ENCODE measurements at places on chromosomes 11 and 22.

DNA sequence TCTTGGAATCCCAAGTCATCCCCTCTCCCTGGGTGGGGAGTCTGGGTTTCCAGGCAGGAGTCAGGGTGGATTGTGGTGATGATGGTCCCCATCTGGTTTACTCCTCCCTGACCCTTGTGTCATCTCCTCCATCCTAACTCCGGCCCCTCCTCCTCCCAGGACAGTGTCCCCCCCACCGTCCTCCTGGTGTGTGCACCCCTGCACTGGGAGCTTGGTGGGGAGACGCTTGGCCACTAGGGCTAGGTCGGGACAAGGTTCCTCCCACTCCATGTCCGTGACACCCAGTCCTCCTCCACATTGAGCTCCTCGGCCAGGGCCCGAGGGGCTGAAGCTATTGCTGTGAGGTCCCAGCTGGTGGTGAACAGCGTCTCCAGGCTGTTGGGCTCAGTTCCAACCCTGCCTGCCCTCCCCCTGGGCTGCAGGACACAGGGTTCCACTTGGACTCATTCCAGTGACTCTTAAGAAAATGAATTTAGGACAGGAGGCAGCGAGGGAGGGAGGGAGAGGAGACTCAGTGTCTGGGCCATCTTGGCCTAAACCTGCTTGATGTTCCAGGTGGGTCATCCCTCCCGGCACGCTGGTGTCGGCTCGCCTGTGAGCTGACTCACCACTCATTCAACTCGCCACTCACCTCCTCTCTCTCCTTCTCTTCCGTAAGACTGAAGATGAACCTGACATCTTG lies 433.2 kb downstream of the TBC1D22A start:
- DNase-seq, result no peak

DNA sequence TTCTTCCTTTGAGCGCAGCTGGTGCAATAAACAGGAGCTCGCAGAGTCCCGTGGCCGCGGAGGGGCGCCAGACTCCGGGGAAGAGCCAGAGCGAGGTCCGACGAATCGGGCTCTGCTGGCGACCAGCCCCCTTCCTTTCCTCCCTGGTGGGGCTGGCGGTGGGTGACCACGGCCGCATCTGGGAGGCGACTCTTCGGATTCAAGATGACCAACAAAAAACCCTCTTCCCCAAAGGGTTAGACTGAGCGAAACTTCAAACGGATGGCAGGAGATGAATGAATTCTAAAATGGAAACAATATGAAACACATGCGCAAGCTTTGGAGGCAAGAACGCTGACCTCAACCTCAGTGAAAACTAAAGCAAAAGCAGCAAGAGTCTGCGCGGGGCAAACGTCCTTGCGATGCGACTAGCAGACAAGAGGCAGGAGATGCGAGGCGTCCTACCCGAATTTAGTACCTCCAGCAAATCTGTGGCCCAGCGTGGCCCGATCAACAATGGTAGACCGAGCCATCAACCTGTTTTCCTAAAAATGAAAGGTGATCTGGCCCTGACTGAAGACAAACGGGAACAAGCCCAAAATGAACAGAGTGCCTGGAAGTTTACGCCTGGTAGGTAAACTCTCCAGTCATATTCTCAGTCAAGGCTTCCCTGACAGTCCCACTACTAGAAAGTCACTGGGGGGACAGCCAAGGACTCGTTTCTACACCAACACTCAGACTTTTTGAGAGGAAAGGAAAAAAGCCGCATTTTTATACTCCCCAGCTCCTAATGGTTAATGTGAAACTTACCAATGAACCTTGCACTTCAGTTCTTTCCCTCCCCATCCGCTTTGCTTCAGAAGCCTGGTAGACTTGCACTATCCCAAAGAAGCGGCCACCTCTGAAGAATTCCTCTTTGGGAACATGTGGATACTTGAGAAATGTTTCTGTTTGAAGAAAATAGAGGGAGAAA lies 11.6 kb downstream of the MMP3 start:
- DNase-seq, result no peak

DNA sequence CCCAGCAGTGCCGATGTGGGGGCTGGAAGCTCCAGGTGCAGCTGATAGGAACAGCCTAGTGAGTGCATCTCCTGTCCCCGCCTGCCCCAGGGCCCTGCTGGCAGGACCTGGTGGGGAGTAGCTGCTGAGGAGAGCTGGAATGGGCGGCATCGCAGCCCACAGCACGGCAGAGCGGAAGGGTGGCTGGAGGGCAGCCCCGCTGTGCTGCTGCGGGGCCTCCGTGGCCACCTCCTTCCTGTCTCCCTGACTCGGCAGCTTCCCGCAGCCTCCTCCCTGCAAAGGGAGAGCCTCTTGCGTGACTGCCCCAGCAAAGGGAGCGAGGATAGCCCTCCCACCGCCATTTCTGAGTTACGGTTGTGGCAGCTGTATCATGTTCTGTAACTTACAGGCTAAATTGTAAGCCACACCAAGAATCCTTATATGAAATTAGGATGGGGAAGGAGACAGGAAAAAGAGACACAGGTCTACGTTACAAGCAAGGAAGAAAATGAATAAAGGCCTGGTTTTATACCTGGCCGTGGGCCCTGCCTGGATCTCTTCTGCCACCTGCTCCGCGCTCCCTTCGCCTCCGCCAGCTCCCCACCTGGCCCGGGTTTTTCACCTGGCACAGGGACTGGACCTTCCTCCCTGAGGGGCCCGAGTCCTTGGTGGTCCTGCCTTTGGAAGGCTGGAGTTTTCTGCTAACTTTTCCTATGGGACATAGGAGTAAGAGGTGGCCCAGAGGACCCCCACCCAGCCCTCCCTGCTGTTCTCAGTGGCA lies 10.0 kb downstream of the TPCN2 start:
- no peak for DNase-seq

DNA sequence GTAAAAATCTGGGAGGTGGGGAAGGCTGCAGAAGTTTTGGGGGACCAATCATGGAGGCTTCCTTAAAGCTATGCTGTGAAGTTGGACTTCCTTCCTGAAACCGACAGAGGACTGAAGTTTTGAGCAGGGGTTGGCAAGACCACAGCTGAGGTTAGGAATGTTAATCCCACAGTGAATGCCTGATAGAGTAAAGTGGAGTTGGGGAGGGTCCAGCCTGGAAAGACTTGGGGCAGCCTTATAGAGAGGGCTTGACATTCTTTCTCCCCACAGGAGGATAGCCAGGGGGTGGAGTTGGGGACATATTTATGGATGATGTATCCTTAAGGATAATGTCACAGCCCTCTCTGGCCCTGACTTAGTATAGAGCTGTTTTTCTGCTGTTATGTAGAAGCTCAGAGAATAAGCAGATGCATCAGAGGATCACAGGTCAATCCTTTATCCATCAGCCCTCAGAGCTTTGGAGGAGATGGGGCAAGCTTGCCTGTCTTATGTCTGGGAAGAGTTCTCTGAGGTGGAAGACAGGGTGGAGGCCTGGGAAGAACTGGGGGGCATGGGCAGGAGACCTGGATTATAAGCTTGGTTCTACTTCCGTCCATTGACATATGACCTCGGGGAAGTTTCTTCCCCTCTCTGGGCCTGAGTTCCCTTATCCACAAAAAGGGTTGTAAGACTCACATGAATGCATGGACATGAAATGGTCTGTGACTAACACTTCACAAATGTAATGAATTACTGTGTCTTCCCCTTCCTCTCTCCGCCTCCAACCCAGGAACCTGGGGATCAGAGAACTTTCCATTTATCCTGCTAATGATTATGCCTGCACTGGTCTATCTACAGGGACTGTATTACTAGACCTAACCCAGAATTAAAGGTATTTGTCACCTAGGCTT lies 317.8 kb downstream of the MIAT start:
- no peak for DNase-seq

All from stimulated activated CD4-positive, alpha-beta T cell treated with anti-CD3 and anti-CD28 coated beads, Interleukin-1b, Interleukin-23, amount 100 ng/mL, for 4 hours (primary cell).